H9 (cell line): ENCODE measurements at places on chromosomes 6 and 20. TPM values are rescaled to one million over a fixed set of nuclear protein-coding genes. Genes with fewer than 3 reads are reported as not detected.
A peak's percentile ranks its signal among the peaks of the same experiment; 100 is the strongest.

GRCh38 chr6:44423306-44423705, 35.8 kb downstream of the CDC5L start:
- no peak for DNase-seq

- DNase-seq, result peak; percentile 76
Observed at GRCh38 chr20:57048027-57048869, 218.2 kb downstream of the BMP7 start.

- peak; percentile 85 for DNase-seq
Observed at GRCh38 chr6:35240838-35241801, 18.4 kb upstream of the ZNF76 start.

- DNase-seq, result no peak
Observed at GRCh38 chr6:89797317-89797716, 22.3 kb downstream of the MDN1 start.

OPRL1 gene
- 0.90 and 1.0 TPM in 2 replicates for total RNA-seq

DNA sequence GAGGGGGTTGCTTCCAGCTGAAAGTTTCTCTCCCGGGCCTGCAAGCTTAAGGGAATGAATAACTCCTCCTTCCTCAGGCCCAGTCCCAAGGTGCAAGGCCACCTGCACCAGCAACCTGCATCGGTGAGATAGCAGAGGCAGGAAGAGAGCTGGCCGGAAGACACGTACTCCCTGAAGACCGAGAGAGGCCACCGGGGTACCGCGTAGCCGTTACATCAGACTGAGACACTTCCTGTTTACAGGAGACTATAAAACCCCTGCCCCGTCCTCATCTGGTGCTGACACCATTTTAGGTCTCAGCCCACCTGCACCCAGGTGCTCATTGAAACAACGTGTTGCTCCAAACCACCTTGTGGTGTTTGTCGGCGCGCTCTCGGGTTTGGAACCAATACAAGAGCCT, 60.5 kb upstream of the PRND start:
- peak; percentile 38 for DNase-seq
